Stimulated activated CD4-positive, alpha-beta T cell treated with anti-CD3 and anti-CD28 coated beads, Interleukin-15, amount 100 ng/mL, for 24 hours (primary cell): ENCODE measurements at places on chromosomes 1 and 21.

GRCh38 chr21:39842741-39843459 is 24.3 kb upstream of the PCP4 start:
- no peak for DNase-seq

DNA sequence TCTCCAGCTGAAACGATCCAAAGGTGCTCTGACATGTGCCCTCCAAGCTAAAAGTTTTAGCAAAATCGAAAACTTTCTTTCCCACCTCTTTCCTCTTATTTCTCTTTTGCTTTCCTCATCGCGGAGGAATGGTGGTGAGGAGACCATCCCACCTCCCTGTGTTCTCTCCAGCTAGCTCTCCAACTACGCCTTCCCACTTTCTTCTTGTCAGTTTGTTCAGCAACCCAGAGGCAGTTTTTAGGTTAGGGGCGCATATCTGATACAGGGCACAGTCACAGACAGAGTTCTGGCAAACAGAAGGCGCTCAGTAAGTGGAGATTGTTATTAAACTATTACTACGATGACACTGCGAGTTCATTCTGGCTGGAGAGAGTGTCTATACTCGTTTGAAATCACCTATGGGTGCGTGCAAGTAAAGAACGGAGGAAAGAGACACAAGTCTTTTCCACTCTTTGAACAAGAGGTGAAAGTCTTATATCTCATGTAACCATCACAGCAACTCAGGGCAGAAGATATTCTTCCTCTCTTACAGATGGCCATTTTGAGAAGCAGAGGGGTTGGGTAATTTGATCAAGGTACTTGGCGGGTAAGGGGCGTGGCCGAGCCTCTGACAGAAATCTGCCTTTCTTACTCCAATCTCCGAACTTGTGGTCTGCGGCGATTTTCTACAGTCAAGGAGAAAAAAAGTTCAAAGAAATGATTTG is 13.9 kb downstream of the HLX start:
- no peak for DNase-seq

GRCh38 chr1:230333590-230334446 is 92.3 kb downstream of the PGBD5 start:
- no peak for DNase-seq

DNA sequence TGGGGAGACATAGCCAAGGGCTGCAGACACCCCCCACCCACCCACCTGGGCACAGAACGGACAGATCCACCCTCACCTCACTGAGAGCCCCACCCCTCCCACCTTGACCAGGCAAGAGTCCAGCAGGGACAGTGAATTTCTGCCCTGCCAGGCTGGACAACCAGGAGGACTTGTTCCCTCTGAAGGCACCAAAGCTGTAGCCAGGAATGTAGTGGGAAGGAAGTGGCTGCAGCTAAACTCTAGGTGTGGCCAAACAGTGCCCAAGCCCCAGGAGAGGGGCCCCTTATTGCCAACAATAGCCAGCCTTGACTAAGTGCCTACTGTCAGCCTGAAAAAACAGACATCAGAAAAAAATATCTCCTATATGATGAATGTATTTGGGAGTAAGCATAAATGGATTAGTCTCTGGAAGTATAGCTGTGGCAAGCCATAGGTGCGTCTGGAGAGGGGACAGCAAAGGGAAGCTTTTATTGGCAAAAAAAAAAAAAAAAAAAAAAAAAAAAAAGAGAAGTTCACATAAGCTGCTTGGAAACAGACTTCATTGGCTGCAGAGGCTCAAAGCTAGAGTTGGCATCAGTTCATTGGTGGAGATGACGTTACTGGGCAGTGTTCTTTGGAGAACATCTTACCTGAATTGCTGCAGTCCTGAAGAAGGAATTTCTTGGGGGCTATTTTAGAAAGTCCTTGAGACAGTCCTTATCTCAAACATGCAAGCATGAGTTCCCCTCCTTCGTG is 64.1 kb upstream of the TMEM51 start:
- DNase-seq = no peak

DNA sequence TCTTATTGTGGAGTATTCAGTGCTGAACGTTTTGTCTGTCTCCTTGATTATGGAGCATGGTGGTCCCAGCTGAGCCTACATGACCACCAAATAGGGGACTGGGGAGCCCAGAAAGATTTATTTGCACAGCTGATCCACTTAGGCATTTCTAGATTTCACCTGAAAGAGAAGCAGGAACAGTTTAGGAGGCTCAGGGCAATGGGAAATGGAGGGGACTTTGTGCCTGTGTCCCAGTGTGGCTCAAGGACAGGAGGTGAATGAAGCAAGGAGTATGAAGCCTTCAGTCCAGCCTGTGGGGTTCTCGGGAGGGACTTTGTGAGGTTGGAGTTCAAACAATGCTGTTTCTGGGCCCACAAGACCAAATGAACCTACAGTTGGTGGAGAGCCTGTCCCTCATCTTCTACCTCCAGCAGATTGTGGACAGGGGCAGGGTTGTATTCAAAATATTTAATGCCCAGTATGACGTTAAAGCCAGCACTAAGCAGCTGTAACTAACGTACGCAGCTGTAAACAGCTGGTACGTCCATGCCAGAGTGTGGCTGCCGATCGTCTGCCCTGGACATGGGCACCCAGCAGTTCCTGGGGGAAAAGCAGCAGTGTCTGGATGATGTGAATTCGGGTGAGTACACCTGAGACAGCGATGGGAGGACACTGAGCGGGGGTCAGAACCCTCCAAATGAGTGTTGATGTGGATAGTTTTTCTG is 164.9 kb upstream of the RAB4A start:
- no peak for DNase-seq

- DNase-seq = no peak
Observed at GRCh38 chr1:4584449-4584848, 70.0 kb upstream of the AJAP1 start.

GRCh38 chr1:167808104-167808503 is 86.3 kb downstream of the MPZL1 start:
- no peak for DNase-seq

- peak; percentile 65 for DNase-seq
Observed at GRCh38 chr1:44405031-44405797, at the start of gene RNF220. Gene RNF220, plus strand, starts transcription at chr1:44405255.

- DNase-seq = no peak
Observed at GRCh38 chr1:10717296-10718082, 79.0 kb downstream of the CASZ1 start.

GRCh38 chr1:184212649-184213314 is 161.3 kb downstream of the TSEN15 start:
- no peak for DNase-seq

GRCh38 chr1:13812456-13813397 is 112.7 kb downstream of the PRDM2 start:
- no peak for DNase-seq
